ENCODE measurements at places on chromosomes 7 and 10.

- no peak for DNase-seq
Observed at GRCh38 chr7:30201921-30202320, 67.1 kb downstream of the MTURN start.

GRCh38 chr10:125911990-125912389, 15.6 kb downstream of the FANK1 start:
- DNase-seq: no peak

- no peak for DNase-seq
Observed at GRCh38 chr10:27088119-27089044, 11.9 kb downstream of the ANKRD26 start.

DNA sequence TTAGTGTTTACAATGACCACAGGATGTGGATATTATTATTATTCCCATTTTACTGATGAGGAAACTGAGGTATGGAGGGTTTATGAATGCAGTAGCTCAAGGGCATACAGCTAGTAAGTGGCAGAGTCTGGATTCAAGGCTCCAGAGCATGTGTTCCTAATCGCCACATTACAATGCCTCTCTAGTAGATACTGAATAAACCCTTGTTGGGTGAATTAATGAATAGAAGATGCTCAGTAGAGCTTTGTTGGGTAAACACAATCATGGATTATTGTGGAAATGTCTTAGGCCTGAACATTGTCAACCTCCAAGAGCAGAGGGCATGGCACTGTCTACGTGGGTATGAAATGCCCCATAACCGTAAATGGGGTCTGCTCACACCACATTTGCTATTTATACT, 545.3 kb downstream of the LRMDA start:
- DNase-seq: no peak

- DNase-seq: no peak
Observed at GRCh38 chr10:129833468-129833950, 130.6 kb downstream of the EBF3 start.

DNA sequence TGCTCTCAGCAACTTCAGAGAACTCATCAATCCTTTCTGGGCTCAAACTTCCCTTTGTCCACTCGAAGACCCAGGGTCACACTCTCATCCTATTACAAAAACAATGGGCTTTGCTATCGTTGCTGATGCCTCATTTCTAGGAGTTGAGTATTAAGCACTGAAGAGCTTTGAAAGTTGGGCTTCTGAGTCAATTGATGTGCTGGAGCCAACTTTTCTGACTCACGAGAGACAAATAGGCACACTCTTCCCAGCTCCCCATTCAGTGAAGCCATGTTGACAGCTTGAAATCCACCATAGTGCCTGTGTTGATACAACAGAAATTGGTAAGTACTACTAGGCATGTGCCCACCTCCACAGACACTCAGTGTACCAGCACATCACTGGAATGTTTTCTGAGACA, 97.5 kb upstream of the PRSS58 start:
- no peak for DNase-seq

DNA sequence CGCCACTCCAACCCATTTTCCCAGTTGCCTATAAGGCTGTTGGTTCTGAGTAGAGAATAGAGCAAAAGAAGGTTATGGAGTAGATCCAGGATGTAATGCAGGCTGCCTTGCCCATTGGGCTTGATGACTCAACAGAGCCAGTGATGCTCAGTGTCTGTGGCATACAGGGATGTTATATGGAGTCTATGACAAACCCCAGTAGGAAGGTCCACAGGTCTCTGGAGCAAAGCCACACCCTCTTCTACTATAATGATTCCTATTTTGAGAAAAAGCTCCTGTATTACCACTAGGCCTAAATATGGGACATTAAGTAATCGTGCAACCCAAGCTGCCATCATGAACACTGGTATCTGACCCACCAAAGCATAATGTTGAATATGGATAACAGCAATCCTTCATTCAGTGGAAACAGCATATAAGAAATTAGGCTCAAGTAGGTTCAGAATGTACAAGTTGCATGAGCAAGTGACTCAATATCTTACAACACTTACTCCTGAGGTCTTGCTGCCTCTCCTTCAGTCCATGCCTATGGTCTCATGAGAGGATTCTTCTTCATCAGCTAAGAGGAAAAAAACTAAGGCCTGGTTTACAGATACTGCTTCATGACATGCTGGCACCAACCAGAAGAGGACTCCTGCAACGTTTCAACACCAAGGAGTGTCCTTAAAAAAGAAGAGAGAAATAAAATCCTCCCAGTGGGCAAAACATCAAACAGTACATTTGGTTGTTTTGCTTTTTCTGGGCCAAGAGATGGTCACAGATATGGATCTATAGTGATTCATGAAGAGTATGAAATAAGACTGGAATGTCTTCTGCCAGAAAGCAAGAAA, 14.8 kb upstream of the FHIP2A start:
- DNase-seq: no peak

DNA sequence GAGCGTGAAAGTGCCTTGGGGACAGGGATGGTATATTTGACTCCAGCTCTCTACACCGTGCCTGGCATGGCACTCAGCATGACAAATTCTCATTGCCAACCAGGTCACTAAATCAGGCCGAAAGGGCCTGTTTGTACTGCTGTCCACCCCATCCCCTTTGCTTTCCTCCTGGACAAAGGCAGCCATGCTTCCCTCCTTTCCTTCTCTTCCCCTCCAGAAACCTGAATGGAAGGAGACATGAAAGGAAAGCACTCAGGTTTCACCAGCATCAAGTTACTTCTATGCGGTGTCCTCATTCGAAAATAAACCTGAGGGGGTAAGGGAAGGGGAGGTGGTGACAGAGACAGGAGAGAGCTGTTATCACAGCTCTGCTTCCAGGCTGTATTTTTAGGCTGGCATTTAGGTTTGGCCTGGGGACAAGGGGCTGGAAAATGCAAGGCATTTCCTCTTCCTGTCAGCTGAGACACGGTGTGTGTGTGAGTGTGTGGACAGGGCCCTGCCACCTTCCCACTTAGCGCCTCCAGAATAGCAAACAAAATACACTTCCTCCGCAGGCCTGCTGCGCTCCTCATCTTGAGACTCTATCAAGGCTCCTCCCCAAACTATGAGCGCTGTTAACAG, 79.9 kb upstream of the COL13A1 start:
- no peak for DNase-seq

GRCh38 chr7:20343941-20344340, 13.2 kb downstream of the ITGB8 start:
- no peak for DNase-seq

DNA sequence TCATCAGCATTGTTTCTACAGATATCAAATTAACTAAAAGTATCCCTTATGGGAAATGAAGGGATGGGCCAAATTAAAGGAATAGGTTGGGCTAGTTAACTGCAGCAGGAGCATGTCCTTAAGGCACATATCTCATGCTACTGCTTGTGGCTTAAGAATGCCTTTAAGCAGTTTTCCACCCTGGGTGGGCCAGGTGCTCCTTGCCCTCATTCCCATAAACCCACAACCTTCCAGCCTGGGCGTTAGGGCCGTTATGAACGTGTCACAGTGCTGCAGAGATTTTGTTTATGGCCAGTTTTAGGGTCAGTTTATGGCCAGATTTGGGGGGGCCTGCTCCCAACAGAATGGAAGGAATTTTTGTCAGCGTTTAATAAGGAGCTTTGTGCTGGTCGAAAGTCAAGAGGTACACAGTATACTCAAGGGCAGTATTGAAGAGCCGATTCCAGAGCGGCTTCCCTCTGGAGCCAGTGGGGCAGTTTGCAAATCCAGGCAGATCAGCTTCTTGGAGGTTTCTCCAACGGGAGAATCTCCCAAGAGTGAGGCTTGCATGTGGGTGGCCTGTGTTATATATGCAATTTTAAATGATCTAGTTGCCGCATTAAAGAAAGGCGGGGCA, 7.7 kb downstream of the PFKP start:
- DNase-seq: no peak

GRCh38 chr10:72253578-72253977, 20.1 kb upstream of the DDIT4 start:
- no peak for DNase-seq

DNA sequence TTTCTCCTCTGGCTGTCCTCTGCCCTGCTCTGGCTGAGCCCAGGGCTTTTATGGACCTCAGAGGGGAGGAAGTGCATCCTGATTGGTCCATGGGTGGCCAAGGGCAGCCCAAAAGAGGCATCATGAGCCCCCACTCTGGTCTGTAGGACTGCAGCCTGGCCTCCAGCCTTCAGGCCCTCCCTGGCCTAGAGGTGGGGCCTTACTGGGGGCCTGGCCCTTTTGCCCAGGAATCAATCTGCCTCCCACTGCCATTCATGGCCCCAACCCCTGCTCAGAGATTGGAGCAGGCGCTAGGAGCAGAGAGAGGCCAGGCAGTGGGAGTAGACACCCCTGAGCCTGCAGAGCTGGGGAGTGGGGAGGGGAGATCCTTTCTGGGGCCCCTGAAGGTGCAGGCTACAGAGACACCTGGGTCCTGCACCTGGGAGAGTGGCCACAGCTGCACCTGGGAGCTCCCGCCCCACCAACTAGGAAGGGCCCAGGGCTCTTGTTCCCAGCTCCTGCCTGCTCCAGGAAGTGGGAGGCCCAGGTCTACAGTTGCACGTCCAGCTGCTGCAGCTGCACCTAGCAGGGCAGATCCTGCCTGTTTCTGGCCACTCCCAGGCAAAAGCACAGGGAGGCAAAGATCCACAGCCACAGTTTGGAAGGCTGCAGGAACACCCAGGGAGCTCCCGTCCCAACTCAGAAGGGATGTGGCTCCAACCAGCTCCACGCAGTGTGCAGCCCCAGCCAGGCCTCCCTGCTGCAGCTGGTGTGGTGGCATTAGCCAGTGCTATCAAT, 6.4 kb upstream of the DYNC2I1 start:
- DNase-seq: no peak

Measured in stimulated activated CD4-positive, alpha-beta T cell treated with anti-CD3 and anti-CD28 coated beads, Interleukin-1b, Interleukin-23, amount 100 ng/mL, for 1 hour (primary cell).